ENCODE measurements at places on chromosomes 4 and X.

DNA sequence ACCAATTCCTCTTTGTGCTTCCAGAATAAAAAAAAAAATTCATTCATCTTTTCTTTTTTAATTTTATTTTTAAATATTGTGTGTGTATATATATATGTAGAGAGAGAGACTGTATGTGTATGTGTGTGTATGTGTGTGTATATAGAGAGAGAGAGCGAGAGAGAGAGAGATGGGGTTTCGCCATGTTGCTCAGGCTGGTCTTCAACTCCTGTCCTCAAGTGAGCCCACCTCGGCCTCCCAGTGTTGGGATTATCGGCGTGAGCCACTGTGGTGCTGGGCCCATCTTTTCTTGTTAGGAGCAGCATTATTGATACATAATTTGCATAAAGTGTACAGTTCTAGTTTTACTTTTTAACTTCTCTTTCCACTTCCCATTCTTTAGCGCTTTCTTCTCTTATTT is 33.6 kb downstream of the KDM6A start:
- no peak for DNase-seq

GRCh38 chr4:152206646-152207377 is 329.1 kb downstream of the FBXW7 start:
- DNase-seq = no peak

GRCh38 chr4:99536271-99536670 is 25.4 kb downstream of the C4orf17 start:
- no peak for DNase-seq

GRCh38 chr4:69874507-69874906 is 14.6 kb upstream of the SULT1E1 start:
- no peak for DNase-seq

DNA sequence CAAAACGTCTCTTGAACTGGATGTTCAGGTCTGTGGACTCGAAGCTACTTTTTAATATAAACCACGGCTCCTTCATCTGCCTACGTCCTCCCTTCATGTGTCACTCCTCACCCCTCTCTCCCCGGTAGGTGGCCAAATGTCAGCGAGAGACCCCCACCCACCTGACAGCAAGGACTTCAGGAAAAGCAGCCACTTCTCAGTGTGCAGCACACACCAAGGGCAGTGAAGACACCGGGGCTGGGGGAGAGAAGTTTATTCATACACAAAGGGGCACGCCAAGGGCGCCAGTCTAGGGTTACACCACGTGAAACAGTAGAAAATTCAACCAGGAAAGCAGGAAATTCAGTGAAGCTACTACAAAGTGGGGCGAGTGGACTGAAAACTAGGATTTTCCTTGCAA is 181.2 kb downstream of the AFAP1 start:
- DNase-seq = no peak

DNA sequence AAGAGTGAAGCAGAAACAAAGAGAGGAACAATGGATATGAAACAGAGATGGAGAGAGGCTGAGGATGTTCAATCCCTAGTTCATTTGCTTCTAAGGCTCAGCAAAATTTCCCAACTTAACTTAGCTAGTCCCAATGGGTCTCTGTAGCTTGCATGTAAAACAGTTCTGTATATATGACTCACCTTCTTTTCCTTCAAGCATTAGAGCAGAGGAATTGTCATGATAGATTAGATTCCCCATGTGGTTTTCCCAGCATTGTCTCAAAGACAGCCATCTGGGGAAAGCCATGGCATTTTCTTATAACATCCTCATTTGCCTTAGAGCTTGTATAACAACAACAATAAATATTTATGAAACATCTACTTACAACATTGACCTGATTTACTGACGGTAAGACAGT is 93.9 kb upstream of the GATB start:
- no peak for DNase-seq

- peak; percentile 34 for DNase-seq
Observed at GRCh38 chrX:74343343-74344279, 39.6 kb downstream of the ZCCHC13 start.

- DNase-seq = no peak
Observed at GRCh38 chr4:3307891-3308575, 15.2 kb downstream of the RGS12 start.

DNA sequence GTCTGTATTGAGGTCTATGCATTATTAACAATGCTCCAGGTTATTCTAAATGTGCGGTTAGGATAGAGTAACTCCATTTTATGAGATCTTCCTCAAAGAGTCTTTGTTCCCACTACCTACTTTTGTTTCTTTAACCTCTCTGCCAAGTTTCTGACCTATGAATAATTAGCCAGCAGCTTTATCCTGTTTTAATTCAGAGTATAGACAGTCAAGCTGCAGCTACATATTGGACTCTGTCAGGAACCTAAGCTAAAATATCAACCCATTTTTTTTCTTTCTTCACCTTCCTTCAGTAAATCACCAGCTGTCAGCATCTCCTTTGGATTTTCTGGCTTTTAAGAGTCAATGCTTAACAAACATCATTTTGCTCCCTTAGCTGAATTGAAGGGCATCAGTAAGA is 72.3 kb downstream of the TMEM47 start:
- no peak for DNase-seq

DNA sequence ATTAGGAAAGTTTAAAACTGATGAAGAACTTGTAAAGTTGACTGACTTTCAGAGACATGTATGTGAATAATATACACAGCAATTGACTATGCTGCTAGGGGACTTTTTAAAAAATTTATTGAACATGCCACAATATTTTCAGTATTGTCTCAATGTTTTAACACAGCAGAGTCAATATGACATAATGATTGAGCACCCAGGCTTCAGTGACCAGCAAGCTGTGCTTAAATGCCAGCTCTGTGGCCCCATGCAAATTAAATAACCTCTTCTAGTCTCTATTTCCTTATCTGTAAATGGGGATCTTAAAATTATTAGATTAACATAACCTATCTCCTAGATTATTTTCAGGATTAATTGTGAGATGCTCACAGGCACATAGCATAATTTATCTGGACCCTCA is 56.8 kb upstream of the TXK start:
- DNase-seq = no peak

DNA sequence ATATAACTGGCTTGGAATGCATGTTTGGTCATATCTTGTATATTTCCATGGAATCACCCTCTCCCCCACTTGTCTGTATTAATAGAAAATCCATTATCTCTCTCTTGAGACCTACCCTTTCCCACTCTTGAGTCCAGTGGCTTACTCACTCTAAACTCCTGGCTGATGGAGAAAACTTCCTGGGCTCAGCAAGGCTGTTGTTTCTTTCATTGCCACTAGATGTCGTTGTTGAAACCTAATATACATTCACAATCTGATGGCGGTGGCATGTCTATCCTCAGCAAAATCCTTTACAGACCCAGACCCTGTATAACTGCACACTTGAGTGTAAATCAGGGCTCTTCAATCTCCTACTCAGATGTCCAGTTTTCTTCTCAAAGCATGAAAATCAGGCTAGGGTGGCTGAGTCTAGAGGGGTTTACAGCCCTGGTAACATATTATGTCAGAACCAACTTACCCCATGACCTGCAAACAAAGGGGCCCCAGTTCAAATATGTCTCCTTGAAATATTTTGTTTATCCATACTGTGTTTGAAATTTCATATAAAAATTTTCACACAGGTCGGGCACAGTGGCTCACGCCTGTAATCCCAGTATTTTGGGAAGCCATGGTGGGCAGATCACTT is 70.0 kb upstream of the FAM241A start:
- DNase-seq = no peak

DNA sequence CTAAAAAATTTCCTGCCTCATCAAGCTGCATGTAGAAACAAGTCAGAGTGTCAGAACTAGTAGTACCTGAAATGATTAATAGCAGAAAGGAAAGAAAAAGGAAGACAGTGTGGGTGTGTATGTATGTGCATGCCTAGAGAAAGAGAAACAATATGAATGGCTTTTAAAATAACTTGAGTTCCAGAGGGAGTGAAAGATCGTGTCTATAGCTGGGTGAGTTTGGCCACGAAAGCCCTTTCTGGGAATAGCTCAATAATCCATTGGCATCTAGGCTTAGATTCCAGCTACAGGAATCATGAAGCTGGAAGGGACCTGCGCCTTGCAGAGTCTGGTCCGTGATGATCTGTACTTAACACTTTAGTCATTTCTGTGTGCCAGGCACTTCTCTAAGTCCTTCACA is 195.6 kb downstream of the RAPGEF2 start:
- no peak for DNase-seq

DNA sequence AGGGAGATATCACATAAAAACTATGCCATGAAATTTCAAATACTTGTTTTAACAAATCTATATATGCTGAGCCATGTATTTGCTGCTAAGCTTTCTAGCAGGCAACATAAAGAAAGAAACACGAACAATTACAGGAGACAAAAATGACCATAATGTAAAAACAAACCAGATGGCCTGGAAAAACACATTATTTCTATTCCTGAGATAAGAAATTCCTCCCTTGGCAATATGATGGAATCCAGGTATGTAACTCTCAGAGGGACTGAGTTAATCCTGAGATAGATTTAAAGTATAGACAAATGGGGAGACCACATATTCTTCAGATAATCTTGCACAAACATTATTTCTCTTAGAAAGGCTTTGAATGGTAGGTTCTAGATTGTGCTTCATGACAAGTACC is 224.1 kb upstream of the MAB21L2 start:
- no peak for DNase-seq

DNA sequence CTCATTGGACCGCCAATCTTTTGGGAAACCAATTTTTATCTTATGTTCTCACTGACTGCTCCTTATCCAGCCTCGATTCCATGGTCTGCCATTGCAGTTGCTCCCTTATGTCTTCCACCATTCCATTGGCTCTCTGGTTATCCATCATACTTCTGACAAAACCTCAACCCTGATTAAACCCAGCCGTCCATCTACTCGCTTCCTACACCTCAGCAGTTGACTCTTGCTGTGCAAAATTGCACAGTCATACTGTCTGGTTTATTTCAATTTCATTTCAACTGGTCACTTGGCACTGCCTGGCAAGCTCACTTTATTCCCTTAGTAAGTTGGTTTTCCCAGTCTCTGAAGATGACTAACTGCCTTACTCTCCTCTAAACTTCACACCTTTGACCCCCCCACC is 26.2 kb downstream of the ARL9 start:
- no peak for DNase-seq

DNA sequence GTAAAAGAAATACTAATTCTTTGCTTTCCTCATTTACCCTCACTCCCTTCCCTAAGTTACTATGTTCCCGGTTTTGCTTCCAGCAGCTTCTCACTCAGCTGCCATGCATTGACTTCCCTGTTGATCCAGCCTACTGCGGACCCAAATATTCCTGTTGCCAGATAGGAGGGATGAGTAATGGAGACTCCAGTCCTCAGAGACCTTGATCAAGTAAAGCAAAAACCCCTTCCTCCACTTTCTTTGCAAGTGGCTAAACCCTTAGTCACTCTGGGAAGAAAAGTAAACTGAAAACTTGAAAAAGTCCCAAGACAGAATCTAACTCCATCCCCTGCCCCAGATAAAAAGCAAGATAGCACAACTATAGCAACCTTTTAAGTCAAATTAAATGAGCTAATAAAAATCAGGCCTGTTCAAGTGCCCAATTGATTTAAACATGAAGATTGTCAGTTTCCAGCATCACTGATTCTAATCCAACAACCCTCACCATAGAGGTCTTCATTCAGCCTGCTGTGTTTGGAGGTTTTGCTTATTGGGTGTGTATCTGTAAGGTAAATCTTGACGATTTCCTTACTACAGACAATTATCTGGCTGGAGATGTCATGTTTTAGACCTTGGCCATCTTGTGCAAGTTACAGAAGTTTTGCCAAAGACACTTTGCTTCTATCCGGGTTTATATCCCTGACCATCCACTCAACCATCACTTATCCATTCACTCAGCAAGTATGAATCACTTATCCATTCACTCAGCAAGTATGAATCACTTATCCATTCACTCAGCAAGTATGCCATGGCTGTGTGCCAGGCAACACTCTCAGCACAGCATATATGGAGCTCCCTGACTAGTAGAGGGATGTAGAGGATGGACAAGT is 17.6 kb downstream of the FGFBP1 start:
- no peak for DNase-seq

GRCh38 chr4:154928640-154929257 is 147.7 kb downstream of the RBM46 start:
- no peak for DNase-seq

DNA sequence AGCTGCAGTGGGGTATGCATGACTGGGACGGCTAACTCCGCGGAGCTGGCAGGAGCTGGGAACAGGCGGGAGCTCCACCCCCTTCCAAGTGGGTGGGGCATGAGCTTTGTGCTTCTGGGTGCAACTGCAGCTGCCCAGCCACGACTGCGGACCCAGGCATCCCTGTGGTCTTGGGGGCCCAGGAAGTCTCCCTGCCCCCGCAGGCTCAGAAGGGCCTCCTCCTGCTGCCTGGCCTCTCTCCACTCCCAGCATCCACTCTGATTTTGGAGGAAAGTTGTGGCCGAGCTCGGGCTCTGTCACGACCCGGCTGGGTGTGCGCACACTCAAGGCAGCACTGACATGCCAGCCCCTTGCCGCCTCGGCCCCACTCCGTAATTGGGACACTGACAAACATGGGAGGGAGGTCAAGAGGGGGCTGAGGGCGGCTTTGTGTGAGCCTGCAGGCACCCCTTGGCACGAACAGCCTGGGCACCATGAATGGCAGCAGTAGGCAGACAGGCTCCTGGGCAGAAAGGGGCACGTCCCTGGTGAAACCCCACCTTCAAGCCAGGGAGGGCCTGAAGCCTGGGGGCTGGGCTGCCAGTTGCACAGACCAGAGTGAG is 822.6 kb downstream of the GLUD2 start:
- no peak for DNase-seq

GRCh38 chr4:169167957-169168858 is 102.5 kb downstream of the SH3RF1 start:
- DNase-seq = no peak

GRCh38 chr4:133152330-133152821 is 3.3 kb downstream of the PCDH10 start:
- DNase-seq = no peak

GRCh38 chr4:158903472-158904043 is 134.7 kb downstream of the FNIP2 start:
- no peak for DNase-seq

- no peak for DNase-seq
Observed at GRCh38 chr4:52748432-52748831, 2.8 kb downstream of the ERVMER34-1 start.

- DNase-seq = no peak
Observed at GRCh38 chrX:26409636-26410035, 193.7 kb downstream of the MAGEB5 start.

DNA sequence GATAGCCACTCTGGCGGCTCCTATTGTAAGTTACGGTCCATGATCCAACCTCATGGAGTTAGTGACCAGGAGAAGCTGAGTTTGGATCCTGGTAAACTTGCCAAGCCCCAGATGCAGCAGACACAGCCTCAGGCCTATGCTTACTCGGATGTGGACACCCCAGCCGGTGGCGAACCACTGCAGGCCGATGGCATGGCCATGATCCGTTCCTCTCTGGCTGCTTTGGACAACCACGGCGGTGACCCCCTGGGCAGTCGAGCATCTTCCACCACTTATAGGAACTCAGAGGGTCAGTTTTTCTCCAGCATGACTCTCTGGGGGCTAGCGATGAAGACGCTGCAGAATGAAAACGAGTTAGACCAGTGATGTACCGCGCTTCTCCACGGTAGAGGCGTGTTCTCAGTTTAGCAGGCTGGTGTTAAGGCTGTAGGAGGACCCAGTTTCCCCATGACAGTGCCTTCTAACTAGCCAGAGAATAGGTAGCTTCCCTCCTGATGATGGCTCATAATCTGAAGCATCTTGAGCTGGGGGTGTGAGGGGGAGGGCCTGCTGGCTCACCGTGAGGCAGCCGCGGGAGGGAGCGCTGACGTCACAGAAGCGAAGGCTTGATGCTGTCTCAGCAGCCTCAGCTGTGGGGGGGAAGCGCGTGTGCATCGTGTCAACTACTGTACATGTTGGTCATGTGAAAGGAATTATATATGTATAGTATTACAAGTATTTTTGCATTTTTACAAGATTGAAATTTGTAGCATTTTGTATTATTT is 31.1 kb downstream of the ZBTB49 start:
- DNase-seq = no peak

Measured in activated gamma-delta T cell treated with Interleukin-2 at 50 U/mL for 16 hours (primary cell).